Osteoblast (primary cell): ENCODE measurements at places on chromosomes 3 and 15. TPM values are rescaled to one million over a fixed set of nuclear protein-coding genes. Genes with fewer than 3 reads are reported as not detected.
A peak's percentile ranks its signal among the peaks of the same experiment; 100 is the strongest.

Gene TNFSF10
- total RNA-seq: 3.5 and 4.0 TPM in 2 replicates

- peak; percentile 81 for DNase-seq
These were observed 44.8 kb downstream of the HCN4 start for GRCh38 chr15:73323956-73324355.

DNA sequence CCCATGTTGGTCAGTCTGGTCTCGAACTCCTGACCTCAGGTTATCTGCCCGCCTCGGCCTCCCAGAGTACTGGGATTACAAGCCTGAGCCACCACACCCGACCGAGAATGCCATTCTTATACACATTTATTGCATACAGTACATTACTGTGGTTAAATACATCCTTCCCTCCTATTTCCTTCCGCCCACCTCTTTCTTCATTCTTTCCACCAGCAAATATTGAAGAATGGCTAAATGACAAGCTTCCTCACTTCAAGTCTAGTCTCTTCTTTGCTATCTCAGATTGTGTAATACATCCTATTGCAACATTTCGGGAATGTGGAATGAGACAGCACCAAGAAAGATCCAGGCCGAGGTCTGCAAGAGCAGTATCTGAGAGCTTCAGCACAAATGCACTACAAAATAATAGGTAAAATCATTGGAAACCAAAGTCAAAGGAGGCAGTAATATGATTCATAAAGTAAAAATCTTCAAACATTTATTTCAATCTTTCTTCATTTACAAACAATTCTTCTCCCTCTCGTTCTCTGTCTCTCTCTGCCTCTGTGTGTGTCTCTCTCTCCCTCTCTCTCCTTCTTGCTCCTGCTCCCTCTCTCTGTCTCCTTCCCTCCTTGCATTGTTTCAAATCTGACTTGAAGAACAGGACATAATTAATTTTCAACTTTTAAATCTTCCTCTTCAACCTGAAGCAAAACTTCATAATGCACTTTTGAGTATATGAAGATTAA, 94.7 kb upstream of the TGFBR2 start:
- peak; percentile 76 for DNase-seq

DNA sequence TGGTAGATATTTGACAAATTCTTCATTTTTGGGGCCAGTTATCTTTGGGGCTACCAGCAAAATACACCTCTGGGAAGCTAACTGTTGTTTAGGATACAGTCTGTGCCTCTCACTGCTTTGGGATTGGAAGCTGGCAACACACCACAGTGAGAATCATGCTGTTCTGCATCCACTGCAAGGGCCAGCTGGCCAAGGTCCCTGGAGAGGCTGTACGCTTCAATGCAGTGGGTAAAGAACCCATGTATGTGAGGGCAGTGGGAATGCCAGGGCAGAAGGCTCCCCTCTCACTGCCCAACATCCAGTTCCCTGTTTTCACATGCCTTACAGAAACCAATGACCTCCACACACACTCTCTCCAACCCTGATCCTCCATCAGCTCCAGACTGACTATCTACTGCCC, 20.1 kb downstream of the ZDHHC3 start:
- no peak for DNase-seq
